ENCODE measurements at places on chromosomes 1 and 21. TPM values are rescaled to one million over a fixed set of nuclear protein-coding genes. Genes with fewer than 3 reads are reported as not detected.

DNA sequence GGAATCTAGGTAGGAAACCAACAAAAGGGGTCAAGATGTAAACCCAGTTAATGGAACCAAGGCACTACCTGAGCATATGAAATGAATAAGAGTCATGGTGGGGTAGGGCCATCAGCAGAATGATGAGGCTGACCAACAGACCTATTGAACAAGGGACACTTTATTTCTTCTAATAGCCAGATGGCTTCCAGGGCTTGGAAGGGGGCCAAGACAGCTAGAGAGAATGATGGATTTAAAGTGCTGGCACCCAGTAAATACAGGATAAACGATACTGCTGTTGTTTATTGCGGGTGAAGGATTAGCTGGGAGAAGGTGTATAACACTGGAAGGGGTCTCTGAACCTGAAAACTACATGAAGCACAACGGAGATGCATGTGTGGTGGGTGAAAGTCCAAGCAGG lies 15.6 kb downstream of the DDAH1 start:
- no peak for ATAC-seq

- ATAC-seq: no peak
Observed at GRCh38 chr1:18673976-18674375, 43.3 kb downstream of the PAX7 start.

ACTL8 gene
- 0.20 TPM for total RNA-seq

GRCh38 chr1:33237579-33237978 lies 18.7 kb upstream of the ZNF362 start:
- no peak for ATAC-seq

GRCh38 chr1:71964188-71964587 lies 318.2 kb downstream of the NEGR1 start:
- ATAC-seq: no peak

DNA sequence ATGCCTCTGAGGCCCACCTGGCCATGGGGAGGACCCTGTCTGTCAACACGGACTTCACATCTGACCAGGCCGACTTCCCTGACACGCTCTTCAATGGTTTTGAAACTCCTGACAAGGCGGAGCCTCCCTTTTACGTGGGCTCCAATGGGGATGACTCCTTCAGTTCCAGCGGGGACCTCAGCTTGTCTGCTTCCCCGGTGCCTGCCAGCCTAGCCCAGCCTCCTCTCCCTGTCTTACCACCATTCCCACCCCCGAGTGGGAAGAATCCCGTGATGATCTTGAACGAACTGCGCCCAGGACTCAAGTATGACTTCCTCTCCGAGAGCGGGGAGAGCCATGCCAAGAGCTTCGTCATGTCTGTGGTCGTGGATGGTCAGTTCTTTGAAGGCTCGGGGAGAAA lies 101.8 kb downstream of the ADARB1 start:
- ATAC-seq: no peak

ST6GALNAC3 gene
- total RNA-seq: 0.72 TPM

GRCh38 chr1:183106746-183107145 lies 79.3 kb upstream of the LAMC2 start:
- no peak for ATAC-seq

PKLR gene
- total RNA-seq: 0.20 TPM

DNA sequence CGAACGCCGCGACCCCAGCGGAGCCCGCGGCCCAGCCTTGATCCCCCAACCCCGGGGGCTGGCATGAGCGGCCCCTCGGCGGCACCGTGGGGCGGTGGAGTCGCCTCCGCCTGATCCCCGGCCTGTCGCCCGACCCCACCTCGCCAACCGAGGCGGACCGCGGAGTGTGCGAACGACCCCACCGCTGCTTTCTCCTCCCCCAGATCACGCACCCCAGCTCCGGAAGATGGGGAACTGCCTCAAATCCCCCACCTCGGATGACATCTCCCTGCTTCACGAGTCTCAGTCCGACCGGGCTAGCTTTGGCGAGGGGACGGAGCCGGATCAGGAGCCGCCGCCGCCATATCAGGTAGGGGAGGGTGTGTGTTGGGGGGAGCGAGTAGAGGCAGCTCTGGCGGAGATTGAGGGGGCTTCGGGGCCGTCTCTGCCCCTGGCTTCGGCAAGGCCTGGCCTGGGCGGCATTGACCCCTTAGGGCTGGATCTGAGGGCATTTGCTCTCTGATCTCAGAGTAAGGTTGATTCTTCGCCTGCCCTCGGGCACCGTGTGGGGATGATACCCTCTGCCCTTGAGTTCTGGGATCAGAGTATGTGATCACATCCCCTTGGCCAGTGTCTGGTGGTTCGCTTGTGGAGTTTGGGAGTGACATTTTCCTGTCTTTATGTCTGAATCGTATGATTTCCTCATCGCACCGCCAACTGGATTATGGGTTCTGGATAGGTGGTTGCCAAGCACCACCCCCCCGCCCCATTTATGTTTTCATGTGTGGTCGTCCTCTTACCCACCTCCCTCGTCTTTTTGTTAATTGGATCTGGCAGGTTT lies 668 bp downstream of the RNF11 start:
- peak; percentile 33 for ATAC-seq

GRCh38 chr1:42315500-42315899 lies 19.5 kb downstream of the FOXJ3 start:
- ATAC-seq: no peak

POLR3C gene
- 18.2 TPM for total RNA-seq

GRCh38 chr1:94627771-94628498 lies 86.4 kb upstream of the F3 start:
- ATAC-seq: no peak

GRCh38 chr21:42991992-42992740 lies 17.8 kb downstream of the PKNOX1 start:
- ATAC-seq: no peak

HEYL gene
- total RNA-seq: 0.44 TPM

PEX19 gene
- 38.8 TPM for total RNA-seq

FCRL2 gene
- total RNA-seq: 0.56 TPM

GRCh38 chr1:58047265-58047858 lies 499.2 kb downstream of the OMA1 start:
- no peak for ATAC-seq

- ATAC-seq: peak; percentile 16
Observed at GRCh38 chr1:19074361-19074901, 118.0 kb upstream of the IFFO2 start.

- ATAC-seq: no peak
Observed at GRCh38 chr1:215059947-215060346, 22.6 kb upstream of the KCNK2 start.

DNA sequence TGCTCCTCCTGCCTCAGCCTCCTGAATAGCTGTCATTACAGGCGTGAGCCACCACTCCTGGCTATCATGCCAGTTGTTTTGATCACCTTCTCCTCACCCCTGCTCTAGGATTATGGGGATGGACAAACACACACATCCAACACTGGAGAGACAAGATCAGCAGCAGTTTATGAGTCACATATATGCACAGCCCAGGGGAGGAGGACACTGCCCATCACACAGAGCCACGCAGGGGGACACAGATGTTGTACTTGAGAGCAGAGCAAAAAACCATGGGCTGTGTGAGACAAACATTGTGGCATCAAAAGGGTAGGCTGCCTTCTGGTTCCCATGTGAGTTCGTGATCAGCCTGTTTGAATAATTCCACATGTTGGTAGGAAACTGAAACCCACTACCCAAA lies 32.1 kb downstream of the EDARADD start:
- no peak for ATAC-seq

DNA sequence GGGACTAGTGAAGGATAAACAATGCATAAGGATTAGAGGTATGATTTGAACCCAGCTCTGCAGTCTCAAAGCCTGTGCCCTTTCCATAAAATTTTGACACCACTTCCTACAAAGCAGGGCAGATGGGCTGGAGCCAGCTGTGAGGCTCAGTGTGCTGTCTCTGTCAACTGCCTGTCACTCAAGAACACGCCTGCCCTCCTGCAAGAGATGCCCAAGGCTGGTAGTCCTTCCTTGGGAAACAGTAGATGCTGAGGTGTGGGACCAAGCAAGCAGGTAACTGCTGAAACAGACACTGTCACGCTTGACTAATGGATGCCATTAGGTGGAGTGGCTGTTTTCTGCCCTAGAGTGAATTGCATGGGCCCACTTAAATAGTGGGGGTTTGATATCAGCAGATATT lies 402.0 kb downstream of the PTPRU start:
- ATAC-seq: no peak

HCRTR1 gene
- total RNA-seq: not detected

DNA sequence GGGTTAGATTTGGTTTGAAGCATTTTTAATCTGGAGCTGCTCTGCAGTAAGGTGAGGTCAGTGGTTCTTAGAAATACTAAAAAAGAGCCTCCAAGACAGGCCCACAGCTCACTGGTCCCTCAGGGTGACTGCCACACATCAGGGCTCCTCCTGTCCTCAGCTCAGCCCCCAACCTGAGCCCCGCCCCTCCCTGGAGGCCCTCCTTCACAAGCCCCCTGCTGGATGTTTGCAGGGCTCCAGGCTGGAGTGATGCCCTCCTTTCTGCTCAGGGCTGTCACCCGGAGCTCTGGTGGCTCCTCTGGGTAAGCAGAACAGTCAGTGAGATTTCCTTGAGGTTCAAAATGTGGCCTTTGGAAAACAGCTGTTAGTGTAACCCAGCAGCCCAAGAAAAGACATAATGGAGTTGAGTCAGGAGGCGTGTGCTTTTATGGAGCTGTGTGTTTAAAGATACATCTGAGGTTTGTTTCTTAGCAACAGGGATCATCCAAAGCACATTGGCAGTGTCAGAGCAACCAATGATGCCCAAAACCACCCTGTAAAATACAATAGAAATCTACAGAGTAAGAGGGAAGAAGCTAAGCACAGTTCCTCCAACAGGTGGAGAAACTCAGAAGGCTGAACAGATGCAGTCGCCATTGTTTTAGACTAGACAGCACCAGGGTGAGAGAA lies 21.4 kb downstream of the STUM start:
- no peak for ATAC-seq

TMEM79 gene
- total RNA-seq: 110 TPM

LRRC52 gene
- total RNA-seq: not detected

TMEM269 gene
- 0.08 TPM for total RNA-seq

DNA sequence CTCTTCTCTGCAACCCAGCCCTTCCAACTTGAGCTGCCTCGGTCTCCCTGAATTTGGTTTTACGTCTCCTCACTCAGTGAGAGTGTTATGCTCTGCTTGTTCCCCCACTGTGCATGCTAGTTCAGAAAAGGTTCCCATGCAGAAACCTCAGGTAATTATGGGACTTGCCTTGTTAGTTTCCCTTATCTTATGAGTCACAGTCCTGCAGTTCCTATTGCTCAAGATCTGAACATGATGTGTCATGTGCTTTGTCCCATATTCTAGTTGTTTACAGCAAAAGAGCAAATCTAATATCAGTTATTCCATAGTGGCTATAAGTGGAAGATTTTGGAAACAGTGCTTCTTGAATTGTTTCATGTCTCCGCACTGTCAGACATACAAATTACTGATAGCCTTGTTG lies 74.4 kb downstream of the DUSP10 start:
- peak; percentile 76 for ATAC-seq

DNA sequence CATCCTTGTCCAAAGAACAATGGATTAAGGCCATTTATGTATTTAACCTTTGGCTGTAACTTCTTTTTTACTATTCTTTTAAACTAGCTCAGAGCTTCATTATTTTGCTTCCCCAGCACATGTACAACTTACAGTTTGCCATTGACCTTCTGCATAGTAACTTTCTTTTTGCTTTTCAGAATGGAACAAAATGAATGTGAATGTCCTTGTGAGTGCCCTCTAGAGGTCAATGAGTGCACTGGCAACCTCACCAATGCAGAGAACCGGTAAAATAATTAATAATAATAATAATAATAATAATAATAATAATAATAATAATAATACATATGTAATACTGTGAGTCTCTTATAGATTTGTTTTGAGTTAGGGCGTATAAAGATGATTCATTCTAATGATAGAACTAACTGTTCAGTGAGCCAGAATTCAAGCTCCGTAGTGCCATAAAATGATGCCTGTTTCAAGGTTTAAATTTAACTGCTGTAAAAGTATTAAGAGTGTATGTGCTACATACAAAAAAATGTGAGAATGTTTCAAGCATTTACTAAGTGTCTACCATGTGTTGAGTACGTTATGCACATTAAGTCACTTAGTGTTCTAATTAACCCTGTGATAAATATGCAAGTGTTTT lies 69.0 kb upstream of the RAVER2 start:
- no peak for ATAC-seq

SLC5A9 gene
- total RNA-seq: not detected

- ATAC-seq: no peak
Observed at GRCh38 chr21:33133892-33134291, 64.0 kb downstream of the OLIG1 start.

- peak; percentile 55 for ATAC-seq
Observed at GRCh38 chr1:222950892-222951291, 136.1 kb downstream of the DISP1 start.

GRCh38 chr1:52862666-52863458 lies 20.3 kb downstream of the ZYG11A start:
- no peak for ATAC-seq

DNA sequence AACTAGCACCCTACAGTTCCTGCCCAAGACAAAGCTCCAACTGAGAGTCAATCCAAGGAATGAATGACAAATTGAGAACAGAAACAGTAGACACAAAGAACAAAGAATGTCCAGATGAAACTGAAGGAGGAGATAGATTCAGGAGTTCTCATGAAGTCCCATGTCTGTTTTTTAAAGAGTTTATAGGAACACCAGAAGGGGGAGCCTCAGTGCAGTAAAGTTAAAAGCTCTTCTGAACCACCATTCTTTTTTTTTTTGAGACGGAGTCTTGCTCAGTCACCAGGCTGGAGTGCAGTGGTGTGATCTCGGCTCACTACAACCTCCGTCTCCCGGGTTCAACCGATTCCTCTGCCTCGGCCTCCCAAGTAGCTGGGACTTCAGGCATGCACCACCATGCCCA lies 323.6 kb downstream of the MRPL39 start:
- ATAC-seq: no peak

GRCh38 chr1:97084546-97084945 lies 363.0 kb downstream of the PTBP2 start:
- ATAC-seq: no peak

GRCh38 chr1:159929155-159930051 lies 4.1 kb upstream of the TAGLN2 start:
- ATAC-seq: peak; percentile 50

IFFO2 gene
- 70.2 TPM for total RNA-seq

DNA sequence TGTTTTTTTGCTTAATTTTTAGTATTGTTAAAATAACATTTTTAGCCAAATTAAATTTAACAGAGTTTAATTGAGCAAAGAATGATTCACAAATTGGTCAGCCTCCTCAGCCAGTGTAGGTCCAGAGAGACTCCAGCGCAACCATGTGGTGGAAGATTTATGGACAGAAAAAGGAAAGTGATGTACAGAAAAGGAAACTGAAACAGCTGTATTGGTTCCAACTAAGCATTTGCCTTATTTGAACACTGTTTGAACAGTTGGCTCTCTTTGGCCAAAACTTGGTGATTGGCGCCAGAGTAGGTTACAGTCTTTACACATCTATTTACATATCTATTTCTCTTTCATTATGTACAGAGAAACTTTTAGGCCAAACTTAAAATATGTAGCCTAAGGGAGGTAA lies 19.4 kb downstream of the RPS6KC1 start:
- no peak for ATAC-seq

- no peak for ATAC-seq
Observed at GRCh38 chr1:43495204-43495603, 35.5 kb upstream of the PTPRF start.
